ENCODE measurements at places on chromosomes 1 and 21. TPM values are rescaled to one million over a fixed set of nuclear protein-coding genes. Genes with fewer than 3 reads are reported as not detected.

The APOBEC4 gene
- total RNA-seq, result not detected

The IFNLR1 gene
- total RNA-seq, result under 0.01 TPM

DNA sequence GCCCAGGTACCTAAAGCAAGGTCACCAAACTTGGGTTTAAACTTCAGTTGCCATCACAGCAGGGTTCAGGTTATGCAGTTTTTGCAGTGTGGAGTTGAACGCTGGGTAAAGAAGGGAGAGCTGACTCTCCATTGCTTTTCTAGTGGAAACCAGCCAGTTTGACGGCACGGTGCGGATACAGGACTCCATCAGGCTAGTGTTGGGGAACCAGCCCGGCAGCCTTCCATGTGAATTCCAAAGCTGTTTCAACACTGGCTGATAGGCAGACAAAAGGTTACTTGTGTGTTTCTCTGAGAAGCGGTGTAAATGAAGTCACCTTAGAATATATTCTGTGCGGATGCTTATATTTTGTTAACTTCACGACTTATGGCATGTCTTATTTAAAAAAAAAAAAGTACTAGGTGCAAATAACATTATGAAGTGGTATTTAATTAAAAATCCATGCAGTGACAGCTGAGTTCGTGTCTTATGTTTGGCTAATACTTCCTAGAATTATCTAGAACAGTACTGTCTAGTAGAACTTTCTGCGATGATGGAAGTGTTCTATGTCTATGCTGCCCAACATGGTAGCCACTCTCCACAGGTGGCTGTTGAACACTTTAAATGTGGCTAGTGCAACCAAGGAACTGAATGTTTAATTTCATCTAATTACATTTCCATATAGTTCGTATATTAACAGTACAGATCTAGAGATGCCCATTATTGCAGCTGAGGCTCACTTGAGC, 29.9 kb upstream of the RCAN3 start:
- no peak for DNase-seq

GRCh38 chr1:172398970-172399755, 21.3 kb upstream of the C1orf105 start:
- peak; percentile 71 for DNase-seq

DNA sequence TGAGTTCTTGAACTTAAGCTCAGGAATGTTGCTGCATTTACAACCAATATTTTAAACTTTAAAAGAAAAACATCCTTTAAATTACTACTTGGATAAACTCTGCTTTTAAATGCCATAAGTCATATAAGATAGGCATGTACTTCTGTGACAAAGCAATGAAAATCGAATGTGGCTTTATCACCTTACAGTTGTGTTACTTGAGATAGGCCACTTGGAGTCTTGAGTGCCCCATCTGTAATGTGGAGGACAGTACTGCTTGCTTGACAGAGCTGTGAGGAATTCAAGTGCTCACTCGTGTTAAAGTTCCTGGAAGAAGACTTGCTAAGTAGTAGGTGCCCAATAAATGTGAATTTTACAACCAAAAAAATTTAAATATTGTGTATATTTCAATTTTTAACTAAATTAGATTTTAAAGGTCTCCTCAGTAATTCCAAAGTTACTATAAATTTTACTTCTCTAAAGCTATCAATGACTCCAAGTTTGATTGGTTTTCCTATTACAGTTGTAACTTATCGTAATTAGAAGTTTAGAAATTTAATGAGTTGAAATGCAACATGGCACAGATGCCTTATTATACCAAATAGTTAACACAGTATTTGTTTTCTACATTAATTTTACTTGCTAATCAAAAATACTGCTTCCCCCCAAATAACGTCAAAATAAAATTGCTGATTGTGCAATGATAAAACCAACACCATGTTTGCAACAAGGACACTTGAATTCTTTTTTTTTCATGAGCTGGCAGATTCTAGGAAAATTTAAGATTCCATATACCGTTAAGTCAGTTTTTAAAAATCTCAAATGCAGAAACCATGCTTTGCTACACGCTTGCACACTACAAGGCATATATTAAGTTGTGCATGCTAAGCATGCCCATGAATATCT, 21.8 kb downstream of the PSMB2 start:
- DNase-seq, result no peak

DNA sequence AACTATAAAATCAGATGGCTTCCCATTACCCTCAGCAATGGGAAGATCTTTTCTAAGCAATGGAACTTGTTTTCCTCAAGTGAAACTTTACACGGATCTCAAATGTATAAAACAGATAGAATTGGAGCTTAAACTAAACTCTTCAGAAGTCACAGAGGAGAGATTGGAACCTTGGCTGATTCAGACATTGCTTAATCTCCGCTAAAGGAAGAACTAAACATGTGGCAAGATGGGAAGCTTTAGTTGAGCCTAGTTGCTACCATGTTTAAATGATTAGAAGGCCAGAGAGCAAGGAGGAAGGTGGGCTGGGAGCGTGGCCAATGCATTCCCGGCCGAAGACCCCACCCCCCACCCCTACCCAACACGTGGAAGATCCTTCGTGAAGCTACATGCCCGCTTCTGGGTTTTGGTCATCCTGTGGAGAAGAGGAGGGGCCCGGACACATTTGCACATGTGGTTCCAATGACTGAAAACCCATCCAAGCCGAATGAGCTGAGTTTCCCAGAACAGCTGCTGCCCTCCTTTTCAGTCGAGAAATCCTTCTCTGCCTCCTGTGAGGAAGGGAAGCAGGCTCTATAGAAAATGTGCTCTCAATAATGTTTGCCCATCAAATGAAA, 164.3 kb downstream of the MIS18A start:
- no peak for DNase-seq

- DNase-seq, result no peak
Observed at GRCh38 chr1:147636314-147636713, 34.0 kb downstream of the ACP6 start.

DNA sequence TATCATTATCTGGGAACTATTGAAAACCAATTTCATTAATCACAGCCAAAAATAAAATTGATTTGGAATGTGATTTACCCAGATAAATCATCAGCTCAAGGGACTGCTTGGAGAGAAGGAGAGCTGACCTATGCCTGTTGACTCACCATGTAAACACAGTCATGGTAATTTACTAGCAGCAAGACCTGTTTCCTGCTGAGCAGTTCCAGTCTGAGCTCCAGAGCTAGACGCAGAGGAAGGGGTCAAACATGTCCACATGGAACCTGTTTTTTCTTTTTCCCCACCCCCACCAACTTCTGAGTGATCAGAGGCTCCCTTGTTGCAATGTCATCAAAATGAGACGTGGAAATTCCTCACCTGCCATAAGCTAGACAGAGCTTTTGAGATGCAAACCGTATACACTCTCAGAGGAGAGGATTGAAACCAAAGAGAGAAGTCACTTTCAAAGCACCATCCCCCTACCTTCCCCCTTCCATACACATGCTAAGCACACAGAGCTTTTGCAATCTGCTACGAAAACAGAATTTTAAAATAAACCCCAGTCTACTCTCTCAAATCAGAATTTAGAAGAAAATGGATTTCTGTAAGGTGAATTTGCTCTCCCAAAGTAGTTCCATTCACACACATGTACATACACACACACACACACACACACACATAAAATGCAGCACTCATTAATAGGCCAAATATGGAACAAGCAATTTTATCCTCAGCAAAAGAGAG, 55.9 kb upstream of the PTGFRN start:
- peak; percentile 94 for DNase-seq

Measured in lung microvascular endothelial cell (primary cell).